ENCODE measurements at places on chromosomes 1 and 21.

DNA sequence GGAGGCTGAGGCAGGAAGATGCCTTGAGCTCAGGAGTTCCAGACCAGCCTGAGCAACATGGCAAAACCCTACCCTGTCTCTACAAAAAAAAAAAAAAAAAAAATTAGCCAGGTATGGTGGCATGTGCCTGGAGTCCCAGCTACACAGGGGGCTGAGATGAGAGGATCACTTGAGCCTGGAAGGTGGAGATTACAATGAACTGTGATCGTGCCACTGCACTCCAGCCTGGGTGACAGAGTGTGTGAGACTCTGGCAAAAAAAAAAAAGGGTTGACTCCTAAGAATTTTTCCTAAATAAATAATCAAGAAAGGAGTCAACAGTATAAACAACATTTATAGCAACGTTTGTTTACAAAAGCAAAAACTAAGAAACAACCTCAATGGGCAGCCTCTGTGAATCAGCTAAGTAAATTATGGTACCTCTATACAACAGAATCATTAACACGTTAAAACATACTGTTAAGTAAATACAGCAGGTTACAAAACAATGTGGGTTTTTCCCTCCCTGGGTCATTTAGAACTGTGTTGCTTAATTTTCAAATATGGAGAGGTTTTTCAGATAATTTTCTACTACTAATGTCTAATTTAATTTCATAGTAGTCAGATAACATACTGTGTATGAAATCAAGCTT is 56.8 kb downstream of the SLC30A10 start:
- H3K4me3 ChIP-seq = no peak overlapping the region
- no peak overlapping the region for H3K27ac ChIP-seq
- H3K27me3 ChIP-seq = no peaks in the 10 kb centered on the region
- H3K36me3 ChIP-seq = no peaks in the 10 kb centered on the region
- peaks cover 8% of the 10 kb centered on the region for H3K4me1 ChIP-seq

GRCh38 chr1:26084091-26084561 is 16.7 kb upstream of the TRIM63 start:
- peaks cover 12% of the 10 kb centered on the region for H3K27me3 ChIP-seq
- H3K36me3 ChIP-seq = no peaks in the 10 kb centered on the region
- no peak for DNase-seq

- H3K36me3 ChIP-seq = peaks cover 5% of the 10 kb centered on the region
- H3K4me1 ChIP-seq = no peaks in the 10 kb centered on the region
- DNase-seq = no peak
- no peak overlapping the region for H3K27ac ChIP-seq
- H3K4me3 ChIP-seq = no peak overlapping the region
- no peaks in the 10 kb centered on the region for H3K27me3 ChIP-seq
These were observed 12.7 kb downstream of the ADAMTS1 start for GRCh38 chr21:26832546-26832945.

GRCh38 chr1:45713711-45714110 is 25.7 kb downstream of the TMEM69 start:
- no peak overlapping the region for H3K4me3 ChIP-seq
- H3K27ac ChIP-seq = no peak overlapping the region
- peaks cover 11% of the 10 kb centered on the region for H3K36me3 ChIP-seq
- H3K27me3 ChIP-seq = no peaks in the 10 kb centered on the region
- no peaks in the 10 kb centered on the region for H3K4me1 ChIP-seq

- no peak overlapping the region for H3K4me3 ChIP-seq
- H3K4me1 ChIP-seq = peaks cover 7% of the 10 kb centered on the region
- peaks cover 55% of the 10 kb centered on the region for H3K27me3 ChIP-seq
These were observed 64.0 kb upstream of the CLDN14 start for GRCh38 chr21:36543924-36544323.

- H3K27ac ChIP-seq = no peak overlapping the region
- peaks cover 20% of the 10 kb centered on the region for H3K36me3 ChIP-seq
- H3K4me1 ChIP-seq = peaks cover 3% of the 10 kb centered on the region
These were observed 20.8 kb downstream of the ELK4 start for GRCh38 chr1:205610901-205611466.

DNA sequence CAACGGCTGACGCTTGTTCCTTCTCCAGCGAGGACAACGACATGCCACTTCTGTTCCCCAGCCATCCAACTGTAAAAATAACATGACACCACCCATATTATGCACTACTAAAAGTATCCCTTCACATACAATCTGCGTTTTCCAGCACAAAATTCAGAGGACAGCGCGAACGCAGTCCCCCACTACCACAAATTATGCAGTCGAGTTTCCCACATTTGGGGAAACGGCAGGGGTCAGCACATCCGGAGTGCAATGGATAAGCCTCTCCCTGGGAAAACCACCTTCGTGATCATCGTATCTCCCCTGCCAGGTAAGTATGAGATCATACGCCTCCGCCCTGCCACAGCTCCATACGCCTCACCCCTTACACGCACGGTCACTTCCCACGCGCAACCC is 120.9 kb downstream of the PPIAL4G start:
- peaks cover 63% of the 10 kb centered on the region for H3K27me3 ChIP-seq
- H3K27ac ChIP-seq = peak overlapping the region; percentile 8
- no peak for DNase-seq
- H3K36me3 ChIP-seq = no peaks in the 10 kb centered on the region

DNA sequence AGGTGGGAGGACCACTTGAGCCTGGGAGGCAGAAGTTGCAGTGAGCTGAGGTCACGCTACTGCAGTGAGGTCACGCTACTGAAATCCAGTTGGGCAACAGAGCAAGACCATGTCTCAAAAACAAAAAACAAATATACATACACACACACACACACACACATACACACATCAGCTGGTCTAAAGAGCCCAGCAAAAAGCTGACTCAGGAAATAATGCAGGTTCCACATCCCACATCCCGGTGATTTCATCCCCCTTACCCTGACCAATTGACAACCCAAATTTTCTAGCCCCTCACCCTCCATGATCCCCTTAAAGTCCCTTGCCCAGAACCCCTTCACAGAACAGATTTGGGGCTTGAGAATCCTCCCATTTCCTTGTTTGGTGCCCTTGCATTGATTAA is 11.9 kb upstream of the CFHR4 start:
- no peaks in the 10 kb centered on the region for H3K36me3 ChIP-seq
- H3K27ac ChIP-seq = no peak overlapping the region
- DNase-seq = no peak
- H3K27me3 ChIP-seq = peaks cover 43% of the 10 kb centered on the region
- no peak overlapping the region for H3K4me3 ChIP-seq

DNA sequence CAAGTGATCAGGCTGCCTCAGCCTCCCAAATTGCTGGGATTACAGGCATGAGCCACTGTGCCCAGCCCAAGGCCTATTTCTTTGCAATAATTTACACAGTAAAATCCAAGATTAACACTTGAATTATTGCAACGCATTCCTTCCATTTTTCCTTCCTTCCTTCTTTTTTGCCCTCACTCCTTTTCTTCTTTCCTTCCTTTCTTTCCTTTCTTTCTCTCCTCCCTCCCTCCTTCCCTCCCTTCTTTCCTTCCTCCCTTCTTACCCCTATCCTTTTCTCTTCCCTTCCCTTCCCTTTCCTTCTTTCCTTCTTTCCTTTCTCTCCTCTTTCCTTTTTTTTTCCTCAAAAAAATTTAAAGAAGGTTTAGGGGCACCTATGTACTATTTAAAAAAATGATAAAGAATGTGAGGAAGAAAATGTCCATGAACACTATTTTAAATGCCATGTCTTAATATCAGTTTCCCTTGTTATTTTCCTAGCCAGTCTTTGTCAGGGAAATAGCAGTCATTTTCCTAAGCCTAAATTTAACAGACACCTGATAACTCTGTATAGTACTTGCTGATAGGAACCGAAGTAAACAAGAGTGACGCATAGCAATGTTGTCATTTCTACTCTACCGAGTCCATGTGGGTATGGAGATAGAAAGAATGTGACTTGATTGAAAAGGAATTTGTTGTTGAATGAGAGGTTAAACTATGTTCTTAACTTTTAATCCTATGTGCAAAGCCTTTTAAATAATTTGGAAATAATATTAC is 79.8 kb upstream of the HMCN1 start:
- H3K4me1 ChIP-seq = peaks cover 13% of the 10 kb centered on the region
- H3K27me3 ChIP-seq = no peaks in the 10 kb centered on the region
- H3K27ac ChIP-seq = peak overlapping the region; percentile 82

Data from progenitor cell of endocrine pancreas (in vitro differentiated cells).